ENCODE measurements at places on chromosomes 6 and 20.
A peak's percentile ranks its signal among the peaks of the same experiment; 100 is the strongest.

GRCh38 chr6:27178407-27178730 lies 69.1 kb upstream of the PRSS16 start:
- DNase-seq: peak; percentile 27

DNA sequence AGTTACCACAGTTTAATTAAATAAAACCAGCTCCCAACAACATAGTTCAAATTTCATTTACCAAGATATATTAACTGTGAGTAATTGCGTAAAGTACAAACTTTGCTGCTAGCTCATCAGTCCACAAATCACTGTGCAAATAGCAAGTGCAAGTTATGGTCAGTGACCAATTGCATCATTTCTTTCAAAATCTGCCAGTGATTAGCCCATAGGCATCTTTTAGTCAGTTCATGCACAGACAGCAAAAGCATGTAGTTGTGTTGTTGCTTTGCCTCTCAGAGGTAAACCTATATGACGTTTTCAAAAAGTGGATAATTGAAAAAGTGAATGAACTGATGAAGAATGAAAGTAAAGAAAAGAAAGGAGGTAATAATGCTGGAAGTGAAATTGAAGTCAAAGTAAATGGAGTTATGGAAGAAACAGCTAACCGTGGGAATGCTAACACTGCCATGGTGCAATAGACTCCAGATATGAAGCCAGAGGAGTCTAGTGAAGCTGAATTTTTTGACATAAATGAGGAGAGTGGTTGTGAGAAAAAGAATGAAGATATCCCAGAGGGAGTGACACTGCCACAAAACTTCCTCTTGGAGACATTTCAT lies 36.5 kb downstream of the ENPP1 start:
- DNase-seq: no peak

- no peak for DNase-seq
These were observed 55.4 kb downstream of the RAB44 start for GRCh38 chr6:36752886-36753506.

- DNase-seq: no peak
These were observed 160.8 kb upstream of the TNFAIP3 start for GRCh38 chr6:137706083-137706750.

GRCh38 chr20:3875378-3875974 lies 13.7 kb upstream of the PANK2 start:
- DNase-seq: no peak

DNA sequence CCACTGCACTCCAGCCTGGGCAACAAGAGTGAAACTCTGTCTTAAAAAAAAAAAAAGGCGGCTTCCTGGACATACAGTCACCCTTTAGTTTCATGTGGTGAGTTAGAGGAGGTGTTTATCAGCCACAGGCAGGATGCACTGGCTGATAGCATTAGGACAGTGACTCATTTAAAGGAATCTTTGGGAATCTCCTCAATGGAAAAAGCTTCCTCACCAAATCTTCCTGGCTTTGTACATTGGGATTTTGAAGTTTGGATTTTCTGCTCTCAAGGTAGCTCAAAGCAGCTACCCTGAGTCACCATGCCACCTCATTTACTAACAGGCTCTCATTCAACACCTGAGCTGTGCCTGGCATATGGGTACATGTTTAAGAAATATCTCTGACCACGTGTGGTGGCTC lies 20.2 kb downstream of the PRPH2 start:
- no peak for DNase-seq

DNA sequence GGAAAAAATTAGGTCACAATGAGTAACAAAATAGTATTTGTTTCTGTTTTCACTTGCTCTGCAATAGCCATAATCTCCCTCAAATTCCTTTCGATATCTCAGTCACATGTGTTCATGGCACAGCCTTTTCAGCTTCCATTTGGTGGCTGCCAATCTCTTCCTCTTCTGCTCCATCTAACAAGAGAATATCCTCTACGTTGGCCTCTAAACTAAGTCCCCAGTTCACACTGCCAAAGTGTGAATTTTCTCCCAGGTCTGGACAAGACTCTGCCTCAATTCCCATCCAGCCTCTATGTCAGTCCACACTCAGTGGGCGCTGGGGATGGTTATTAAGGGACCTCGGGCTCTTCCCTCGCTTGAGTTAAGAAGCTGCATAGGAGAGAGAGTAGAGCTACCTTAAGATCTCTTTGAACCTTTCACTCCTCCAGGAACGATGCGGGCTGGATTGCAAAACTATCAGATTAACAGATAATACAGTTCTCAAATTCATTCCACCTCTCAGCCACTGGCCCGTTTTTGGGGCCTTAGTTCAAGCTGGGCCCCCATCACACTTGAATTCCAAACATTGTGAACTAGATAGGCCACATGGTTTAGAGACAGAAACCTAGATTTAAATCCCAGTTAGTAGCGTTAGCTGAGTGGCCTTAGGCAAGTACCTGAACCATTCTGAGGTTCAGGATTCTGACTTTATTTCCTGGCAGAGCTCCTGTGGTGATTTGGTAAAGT lies 250.2 kb upstream of the QKI start:
- DNase-seq: no peak

- no peak for DNase-seq
These were observed 100.0 kb upstream of the TAB2 start for GRCh38 chr6:149217466-149217888.

DNA sequence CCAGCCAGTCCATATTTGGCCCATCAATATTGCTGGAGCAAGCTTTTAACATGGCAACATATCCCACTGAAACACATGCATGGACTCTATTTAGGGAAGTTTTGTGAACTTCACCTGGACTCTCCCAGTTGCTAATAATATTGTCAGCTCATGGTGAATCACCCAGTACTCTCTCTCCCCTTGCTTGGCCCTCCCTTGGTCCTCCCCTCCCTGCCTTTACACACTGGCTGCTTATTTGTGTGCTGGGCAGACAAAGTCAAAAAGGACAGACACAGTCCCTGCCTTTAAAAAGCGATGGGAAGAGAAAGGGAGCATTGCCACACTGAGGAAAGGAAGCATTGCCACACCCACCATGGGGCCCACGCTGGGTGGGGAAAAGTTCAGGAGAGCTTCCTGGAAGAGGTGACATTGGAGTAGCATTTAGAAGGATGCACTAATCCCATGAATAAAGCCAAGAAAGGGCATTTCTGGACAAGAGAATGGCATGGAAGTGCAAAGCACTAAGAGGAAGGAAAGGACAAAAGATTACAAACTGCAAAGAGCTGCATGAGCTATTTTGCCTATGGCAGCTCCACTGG lies 143.4 kb upstream of the EXOC2 start:
- DNase-seq: no peak

- DNase-seq: peak; percentile 46
These were observed 18.1 kb upstream of the SAMHD1 start for GRCh38 chr20:36969478-36970186.

DNA sequence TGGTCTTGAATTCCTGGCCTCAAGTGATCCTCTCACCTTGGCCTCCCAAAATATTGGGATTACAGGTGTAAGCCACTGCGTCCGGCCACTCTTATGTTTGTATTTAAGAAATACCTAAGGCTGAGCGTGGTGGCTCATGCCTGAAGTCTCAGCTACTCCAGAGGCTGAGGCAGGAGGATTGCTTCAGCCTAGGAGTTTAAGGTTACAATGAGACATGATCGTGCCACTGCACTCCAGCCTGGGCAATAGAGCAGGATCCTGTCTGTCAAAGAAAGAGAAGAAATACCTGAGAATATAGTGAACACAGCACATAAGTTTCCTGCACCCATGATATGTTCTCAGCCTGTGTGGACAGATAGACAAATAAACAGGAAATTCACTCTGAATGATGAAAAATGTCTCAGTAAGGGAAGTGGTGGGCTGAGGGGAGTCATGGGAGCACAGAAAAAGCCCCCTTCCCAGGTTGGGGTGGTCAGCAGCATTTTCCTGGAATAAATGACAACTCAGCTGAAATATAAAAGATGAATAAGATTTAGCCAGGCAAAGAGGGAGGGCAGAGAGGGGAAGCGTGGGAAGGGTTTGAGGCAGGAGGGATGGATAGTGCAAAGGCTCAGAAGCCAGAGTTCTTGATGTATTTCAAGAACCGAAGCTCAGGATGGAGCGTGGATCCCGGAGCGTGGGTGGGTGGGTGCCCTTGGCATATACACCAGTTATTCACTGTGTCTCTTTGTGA lies 13.8 kb upstream of the MMP9 start:
- no peak for DNase-seq

DNA sequence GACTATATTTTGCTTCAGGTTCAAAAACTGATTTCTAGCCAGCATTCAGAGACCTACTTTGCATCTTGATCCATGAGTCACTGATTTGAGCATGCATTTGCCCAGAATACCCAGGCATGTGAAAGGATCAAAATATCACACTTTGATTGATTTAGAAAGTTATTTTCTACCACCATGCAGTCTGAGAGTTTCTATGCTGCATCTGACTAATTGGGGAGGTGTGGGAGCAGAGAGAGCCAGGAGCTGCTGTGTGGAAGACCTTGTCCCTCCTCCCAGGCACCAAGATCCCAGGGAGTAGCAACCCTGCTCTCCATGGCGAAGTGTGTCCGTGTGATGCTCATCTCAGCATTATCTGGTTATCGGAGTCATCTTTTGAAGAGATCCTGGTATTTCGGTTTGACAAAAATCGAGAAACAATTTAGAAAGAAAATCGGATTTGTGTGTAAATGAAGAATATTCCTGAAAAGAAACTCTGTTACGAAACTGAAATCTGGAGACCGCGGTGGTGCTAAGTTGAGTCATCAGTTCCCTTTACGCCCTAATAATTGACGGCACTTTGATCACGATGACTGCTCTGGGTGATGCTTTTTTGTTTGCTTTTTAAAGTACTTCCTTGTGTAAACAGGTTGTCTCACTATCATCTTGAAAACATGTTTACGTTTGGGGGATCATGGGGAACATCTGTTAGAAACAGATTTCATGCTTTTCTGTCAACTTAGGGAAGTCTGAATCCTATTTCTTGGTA lies 193.4 kb downstream of the BACH2 start:
- no peak for DNase-seq

DNA sequence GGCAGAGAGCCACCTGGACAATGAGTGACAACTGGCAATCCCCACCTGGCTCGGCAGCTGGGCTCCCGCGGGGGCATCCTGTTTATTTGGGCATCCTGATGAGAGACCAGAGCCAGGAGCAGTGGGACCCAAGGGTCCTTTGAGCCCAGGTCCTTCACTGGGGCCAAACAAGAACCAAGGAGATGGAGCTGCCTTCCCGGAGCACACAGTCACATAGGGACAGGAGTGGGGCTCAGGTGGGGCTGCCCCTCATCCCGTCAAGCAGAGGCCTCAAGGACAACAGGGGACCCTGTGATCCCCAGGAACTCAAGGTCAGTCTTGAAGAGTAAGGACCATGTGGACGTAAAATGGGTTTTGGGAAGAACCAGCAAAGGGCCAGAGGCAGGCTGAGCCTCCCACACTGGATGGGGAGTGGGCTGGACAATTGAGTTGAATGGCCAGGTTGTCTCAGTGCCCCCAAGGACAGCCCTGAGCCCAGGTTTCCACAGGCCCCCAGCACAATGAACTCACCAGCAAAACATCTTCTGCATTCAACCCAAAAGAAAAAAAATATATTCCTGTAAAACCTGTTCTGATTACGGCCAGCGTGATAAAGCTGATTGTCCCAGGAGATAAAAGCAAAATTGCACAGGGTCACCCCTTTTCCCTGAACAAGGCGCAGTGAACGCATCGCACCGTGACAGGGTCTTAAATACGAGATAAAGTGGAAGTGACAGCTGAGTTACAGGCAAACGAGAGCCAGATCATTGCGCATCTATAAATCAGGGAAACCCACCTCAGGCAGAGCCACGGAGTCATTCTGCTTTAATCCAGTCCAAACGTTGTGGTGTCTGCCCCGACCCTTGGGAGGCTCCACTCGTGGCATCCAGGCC lies 86.2 kb downstream of the ANKRD60 start:
- DNase-seq: no peak

DNA sequence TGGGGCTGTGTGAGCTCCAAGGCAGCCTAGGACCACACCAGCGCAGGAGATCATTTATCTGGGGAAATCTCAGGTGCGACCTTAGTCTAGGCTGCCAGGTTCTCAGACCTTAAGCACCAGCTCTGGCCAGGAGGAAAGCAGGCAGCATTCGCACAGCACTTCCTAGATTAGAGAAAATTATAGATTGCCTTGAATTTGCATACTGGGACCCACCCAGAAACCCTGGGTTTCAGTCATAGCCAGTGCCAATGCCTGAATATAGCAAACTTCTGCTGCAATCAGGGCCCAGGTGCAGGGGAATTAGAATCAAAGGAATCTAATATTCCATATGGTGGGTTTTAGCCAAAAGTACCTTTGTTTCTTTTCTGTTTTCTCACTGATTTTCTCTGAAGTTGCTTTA lies 204.3 kb upstream of the CST7 start:
- no peak for DNase-seq

Measured in activated T-cell treated with anti-CD3 and anti-CD28 coated beads, Interleukin-2, amount 50 U/mL, for 1 hour (primary cell).